Fibroblast of the aortic adventitia (primary cell): ENCODE measurements at places on chromosomes 1 and 21. TPM values are rescaled to one million over a fixed set of nuclear protein-coding genes. Genes with fewer than 3 reads are reported as not detected.

Gene DCST1
- not detected in 2 replicates for total RNA-seq

Gene MANEAL
- total RNA-seq = 0.65 and 0.99 TPM in 2 replicates

Gene PDZK1
- total RNA-seq = 0.54 TPM in 1 of 2 replicates, not detected in the other

Gene IFI44L
- total RNA-seq = 17.7 and 48.7 TPM in 2 replicates

Gene MATN1
- total RNA-seq = 0.18 and 0.25 TPM in 2 replicates

Gene GDAP2
- 14.9 and 32.0 TPM in 2 replicates for total RNA-seq

Gene WNT4
- under 0.01 TPM in 1 of 2 replicates, not detected in the other for total RNA-seq

Gene CASP9
- total RNA-seq = 5.2 and 7.1 TPM in 2 replicates

Gene PPM1J
- 0.63 and 1.8 TPM in 2 replicates for total RNA-seq

Gene CNIH3
- 31.5 and 72.4 TPM in 2 replicates for total RNA-seq
